ENCODE measurements at places on chromosomes 13 and 19. TPM values are rescaled to one million over a fixed set of nuclear protein-coding genes. Genes with fewer than 3 reads are reported as not detected.

- DNase-seq, result no peak
Observed at GRCh38 chr13:26112843-26113242, 61.0 kb upstream of the SHISA2 start.

- DNase-seq, result no peak
Observed at GRCh38 chr13:24505256-24505655, 7.3 kb downstream of the PARP4 start.

DNA sequence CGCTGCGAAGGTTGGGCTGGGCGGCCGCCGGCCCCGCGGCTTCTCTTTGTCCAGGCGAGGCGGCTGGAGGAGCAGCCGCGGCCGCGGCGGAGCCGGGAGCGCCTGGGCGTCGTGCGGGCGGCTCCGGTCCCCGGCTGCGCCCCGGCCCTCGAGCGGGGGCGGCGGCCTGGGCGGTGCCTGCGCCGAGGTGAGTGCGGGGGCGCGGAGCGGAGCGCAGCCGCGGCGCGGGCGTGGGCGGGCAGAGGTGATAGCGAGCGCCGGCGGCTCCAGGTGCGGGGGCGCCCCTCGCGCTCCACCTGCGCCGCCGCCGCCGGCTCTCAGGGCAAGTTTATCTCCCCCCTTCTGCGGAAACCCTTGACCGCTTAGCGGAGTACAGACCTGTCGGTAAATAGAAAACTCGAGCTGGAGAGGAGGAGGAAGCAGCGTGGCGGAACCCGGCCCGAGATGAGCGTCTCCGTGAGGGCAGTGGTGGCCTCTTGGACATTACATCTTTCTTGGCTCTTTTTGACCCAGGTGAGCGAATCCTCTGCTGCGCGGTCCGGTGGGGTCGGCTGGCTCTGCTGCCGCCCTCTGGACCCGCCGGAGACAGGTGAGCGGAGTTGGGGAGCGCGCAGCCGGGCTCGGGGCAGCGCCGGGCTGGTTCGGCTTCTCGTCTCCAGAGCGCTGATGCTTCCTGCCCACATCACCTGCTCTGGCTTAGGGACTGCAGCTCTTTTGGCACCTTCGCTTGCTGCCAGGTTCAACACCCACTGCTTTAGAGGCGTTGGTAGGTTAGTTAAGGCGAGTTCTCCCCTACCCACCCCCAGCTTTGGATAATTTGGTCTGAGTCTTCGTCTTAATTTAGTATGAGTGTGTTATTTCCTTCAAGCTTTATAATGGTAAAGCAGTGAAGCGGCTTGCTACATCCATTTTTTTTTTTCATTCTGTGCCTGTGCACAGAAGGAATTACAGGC is at the start of gene MTUS2:
Gene MTUS2, plus strand, starts transcription at position 241 of the 953 bp plus-strand sequence.
- DNase-seq, result no peak

DNA sequence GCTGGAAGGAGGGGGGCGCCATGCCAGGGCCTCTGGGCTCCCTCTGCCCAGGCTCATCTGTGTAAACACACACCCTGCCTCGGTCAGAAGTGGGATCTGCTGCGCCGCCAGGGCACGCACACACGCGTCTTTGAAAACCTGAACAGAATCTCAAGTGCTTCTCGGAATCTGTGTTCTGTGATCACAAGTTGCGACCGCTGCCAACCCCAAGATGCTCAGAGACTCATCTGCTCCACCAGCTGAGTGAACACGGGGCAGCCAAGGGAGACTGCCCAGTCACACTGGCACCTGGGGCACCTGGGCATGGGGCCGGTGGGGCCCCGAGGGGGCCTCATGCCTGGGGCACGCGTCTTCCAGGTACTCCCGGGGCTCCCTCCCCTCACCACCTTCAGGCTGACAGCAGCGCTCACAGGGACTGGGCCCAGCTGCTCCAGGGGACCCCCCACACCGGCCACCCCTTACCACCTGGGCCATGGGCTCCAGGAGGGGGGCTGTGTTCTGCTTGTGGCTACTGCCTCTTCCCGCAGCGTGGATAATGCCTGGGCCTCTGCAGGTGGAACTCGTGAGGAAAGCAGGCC is 59.0 kb downstream of the KLF2 start:
- no peak for DNase-seq

DNA sequence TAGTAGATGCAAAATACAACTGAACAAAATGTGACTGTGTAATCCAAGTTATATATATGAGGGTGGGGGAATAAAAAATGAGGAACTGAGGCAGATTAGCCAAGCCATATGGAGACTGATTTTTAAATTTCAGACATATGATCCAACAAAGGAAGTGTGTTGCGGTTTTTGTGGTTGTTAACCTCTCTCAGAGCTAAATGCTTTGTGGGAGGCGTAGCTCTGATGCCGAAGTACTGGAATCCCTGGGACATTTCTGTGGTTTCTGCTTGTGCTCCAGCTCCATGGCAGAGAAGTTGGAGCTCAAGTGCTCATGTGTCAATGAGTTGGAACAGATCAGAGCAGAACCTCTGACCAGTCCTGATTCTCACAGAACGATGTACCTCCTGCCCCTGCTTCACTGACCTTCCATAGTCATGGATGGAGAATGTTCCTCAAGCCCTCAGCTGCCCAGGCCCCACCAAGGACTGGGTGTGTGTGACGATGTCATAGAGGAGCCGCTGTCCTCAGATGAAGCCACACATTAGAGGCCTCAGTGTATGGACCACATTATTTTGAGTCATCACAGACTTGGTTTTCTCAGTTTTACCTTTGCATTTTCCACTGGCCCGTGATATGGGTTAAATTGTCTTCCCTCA is 107.6 kb downstream of the SOX1 start:
- no peak for DNase-seq

GRCh38 chr13:25846222-25846984 is 205.4 kb downstream of the SHISA2 start:
- no peak for DNase-seq

GRCh38 chr13:90047600-90047999 is 1299.9 kb upstream of the MIR17HG start:
- DNase-seq, result no peak

DNA sequence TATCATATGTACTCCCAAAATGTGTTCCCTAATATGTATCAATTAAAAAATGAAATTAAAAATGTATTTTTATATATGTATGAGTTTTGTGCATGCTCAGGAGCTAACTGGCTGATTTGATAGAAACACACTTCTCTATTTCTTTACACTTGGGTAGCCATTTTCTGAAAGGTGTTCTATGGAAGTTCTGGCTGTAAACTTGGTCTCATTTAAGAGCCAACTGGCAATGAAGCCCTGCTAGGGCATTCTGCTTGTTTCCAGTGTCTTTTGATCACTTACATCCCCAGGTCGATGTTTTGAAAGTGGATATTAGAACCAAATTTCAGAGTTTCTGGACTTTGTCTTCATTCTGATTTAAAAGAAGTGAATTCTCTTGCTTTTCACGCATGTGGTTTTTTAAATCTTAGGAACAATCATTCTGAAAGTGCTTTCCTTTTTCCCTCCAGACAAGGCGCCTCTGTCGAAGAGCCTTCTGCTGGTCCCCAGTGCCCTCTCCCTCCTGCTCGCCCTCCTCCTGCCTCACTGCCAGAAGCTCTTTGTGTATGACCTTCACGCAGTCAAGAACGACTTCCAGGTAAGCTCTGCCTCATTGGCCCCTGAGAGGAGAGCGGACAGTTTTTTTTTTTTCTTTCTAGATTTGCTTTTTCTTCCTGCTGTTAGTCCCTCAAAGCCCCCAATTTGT is 20.1 kb downstream of the GPR18 start:
- DNase-seq, result no peak

DNA sequence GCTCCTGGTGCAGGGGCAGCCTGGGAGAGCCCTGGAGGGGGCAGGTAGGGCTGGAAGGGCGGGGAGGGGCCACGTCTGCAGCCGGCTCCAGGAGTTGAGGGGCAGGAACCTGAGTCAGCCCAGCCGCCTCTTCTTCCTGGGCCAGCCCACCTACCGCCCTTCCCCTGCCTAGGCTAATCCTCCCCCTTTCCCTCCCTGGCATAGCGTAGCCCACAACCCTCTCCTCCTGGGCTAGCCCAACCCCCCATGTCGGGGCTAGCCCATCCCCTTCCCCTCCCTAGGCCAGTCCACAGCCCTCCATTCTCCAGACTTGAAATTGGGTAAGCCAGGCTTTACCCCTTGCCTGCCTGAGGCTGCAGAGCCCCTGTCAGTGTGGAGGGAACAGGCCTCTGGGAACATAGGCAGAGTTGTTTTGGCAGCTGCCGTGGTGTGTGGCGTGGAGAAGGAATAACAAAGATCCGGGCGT is 20.6 kb upstream of the WDR18 start:
- no peak for DNase-seq

GRCh38 chr13:51796546-51796945 is 7.4 kb downstream of the DHRS12 start:
- DNase-seq, result no peak

- no peak for DNase-seq
Observed at GRCh38 chr13:112980434-112980833, 11.4 kb downstream of the MCF2L start.

GRCh38 chr19:46745521-46746280 is at the start of gene FKRP:
TSS of gene FKRP (plus strand) at chr19:46746057. CDS start at chr19:46755451, 9,394 bp downstream.
- no peak for DNase-seq

Gene ZNF93
- total RNA-seq, result 5.2 TPM

Gene PCP2
- total RNA-seq, result not detected

Gene EIF3K
- 234 TPM for total RNA-seq

Gene SIAH3
- not detected for total RNA-seq

Gene INSR
- total RNA-seq, result 2.1 TPM

Gene HAUS5
- 6.5 TPM for total RNA-seq

Gene ABCC4
- 25.5 TPM for total RNA-seq

Gene LILRB5
- not detected for total RNA-seq
